ENCODE measurements at places on chromosomes 3 and 15.

DNA sequence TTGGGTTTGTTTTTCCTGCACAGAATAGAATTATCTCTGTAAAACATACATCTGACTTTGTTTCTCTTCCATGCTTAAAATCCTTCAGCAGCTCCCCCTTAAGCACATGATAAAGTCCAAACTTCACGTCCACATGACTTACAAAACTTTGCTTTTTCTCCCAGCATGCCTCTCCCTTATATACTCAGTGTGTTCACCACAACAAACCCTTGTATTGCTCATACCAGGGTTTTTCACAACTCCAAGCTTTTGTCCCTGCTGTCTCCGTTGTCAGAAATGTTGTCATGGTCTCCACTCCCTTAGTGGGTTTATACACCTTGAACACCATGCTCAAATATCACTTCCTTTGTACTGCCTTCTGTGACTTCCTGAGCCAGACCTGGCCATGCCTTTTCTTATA lies 91.1 kb upstream of the MITF start:
- DNase-seq, result no peak

GRCh38 chr15:60569596-60569995 lies 90.7 kb upstream of the ICE2 start:
- DNase-seq, result no peak

DNA sequence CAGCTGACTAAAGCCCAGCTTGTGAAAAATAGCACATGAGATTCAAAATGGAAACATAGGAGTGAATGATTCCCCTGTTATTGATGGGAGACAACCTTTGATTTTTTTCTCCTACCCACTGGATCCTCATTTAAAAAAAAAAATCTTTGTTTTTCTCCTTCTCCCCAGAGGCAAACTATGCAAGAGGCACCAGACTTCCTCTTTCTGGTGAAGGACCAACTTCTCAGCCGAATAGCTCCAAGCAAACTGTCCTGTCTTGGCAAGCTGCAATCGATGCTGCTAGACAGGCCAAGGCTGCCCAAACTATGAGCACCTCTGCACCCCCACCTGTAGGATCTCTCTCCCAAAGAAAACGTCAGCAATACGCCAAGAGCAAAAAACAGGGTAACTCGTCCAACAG lies 2.6 kb downstream of the CACNA1D start:
- no peak for DNase-seq

GRCh38 chr15:52283281-52283680 lies 12.3 kb downstream of the MYO5C start:
- DNase-seq, result no peak

DNA sequence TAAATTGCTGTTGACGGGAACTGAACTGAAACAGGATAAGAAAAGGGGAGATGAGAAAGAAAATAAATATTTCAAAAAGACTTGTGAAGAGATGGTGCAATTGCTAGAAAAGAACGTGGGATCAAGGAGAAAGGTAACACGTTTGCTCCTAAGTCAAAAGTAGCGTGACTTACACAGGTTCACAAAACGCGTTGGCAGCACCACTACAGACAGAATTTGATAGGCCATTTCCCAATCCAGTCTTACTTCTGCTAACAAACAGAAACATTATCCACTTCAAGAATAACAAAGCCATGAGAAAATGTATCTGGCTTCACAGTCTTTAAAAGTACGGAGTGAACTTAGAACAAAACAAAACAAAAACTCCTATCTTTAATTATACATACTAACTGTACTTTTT lies 75.5 kb downstream of the DPH6 start:
- no peak for DNase-seq

DNA sequence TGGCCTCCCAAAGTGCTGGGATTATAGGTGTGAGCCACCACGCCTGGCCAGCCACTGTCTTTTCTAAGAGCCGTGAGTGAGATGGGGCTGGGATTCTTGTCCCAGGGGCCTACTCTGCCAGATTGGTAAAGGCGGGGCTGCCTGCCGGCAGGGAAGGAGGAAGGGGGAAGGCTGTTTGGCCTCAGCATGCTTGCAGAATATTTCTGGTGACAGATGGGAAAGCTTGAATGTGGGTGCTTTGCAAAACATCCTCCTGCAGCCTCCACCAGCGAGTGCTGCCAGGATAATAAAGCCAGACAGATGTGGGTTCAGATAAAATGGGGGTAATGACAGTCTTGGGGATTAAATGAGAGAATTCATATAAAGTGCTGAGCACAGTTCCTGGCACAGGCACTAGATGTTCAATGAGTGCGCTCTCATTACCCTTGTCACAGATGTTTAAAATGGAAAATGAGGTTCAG lies 19.8 kb upstream of the ACOX2 start:
- no peak for DNase-seq

- no peak for DNase-seq
Measured at GRCh38 chr3:72033666-72034428, 248.9 kb upstream of the PROK2 start.

DNA sequence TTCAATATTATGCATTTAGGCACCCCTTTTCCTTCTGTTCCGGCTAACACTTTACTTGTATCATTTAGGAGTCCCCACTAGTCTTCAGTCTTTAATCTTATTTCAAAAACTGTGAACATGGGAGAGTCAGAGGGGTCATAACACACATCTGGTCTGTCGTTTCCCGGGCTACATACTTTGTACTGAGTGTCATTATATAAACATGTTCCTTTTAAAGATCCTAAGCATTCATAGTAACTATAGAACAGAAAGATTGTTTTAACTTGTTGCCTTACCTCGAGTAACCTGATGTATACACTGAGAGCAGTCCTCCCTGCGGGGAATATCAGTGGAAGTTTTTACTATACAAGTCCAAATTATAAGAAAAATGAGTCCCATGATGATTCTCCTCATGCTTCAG lies 78.2 kb upstream of the VEPH1 start:
- DNase-seq, result no peak

DNA sequence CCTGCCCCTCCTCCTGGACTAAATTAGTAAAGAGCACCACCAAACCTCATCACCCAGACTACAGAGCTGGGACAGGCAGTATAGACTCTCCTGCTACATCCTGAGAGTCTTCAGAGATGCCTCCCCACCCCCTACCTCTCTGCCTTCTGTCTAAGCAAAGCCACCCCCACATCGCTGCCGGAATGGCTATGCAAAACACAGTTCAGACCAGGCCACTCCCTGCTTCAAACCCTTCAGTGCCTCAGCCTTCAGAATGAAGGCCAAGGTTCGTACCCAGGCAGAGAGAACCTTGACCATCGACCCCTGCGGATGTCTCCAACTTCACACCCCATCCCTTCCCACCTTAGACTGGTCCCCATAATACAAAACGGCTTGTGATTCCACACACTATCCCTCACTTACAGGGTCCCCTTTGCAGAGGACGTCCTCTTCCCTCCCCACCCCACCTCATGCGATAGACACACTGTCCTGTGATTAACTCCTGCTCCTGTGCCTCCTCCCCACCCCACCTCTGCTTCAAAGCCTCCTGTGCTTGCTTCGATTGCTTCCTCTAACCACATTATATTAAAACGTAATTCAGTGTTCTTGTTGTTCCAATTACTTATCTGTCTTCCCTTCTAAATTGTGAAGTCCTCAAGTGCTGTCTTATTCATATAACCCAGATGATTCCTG lies 175.3 kb downstream of the UACA start:
- no peak for DNase-seq

DNA sequence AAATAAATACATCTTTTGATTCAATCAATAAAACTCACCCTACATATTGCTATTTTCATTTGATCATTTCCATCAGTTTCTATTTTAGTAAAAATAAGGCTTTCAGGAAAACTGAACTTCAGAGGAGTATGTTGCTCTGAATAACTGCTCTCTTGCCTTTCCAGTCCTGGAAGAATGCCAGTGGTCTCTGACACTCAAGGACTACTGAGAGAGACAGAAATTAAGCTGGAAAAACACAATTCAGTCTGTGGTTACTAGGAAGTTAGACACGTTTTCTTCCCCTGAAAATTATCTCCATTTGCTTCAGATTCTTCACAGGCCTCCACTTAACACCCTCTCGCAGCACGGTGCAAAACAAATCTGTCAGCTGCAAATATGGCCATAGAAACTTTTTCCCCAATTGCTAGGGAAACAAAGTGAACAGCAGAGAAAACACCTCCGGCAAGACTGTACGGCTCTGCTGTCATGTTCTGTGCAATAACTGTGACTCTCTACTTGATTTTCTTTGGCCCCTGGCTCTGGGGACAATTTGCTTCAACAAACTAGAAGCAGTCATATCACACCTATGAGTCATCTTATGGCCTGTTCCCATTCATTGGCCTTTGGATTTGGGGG lies 353.0 kb downstream of the MAGI1 start:
- DNase-seq, result peak; percentile 11

DNA sequence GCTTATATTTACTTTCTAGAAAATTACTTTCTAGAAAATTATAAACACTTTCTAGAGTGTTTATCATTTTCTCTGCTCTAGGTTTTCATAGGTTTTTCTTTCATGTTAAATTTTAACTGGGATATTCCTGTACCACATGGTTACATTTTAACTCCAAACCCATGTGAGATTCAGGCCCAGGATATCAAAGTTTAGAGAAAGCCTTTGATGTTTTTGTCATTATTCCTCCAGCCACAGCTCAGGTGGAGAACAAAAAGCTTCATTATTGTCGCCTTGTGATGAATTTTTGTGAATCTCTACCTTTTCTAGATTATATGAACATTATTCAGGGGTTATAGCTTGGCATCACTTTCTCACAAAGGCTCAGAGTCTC lies 816.0 kb downstream of the SQOR start:
- DNase-seq, result no peak

DNA sequence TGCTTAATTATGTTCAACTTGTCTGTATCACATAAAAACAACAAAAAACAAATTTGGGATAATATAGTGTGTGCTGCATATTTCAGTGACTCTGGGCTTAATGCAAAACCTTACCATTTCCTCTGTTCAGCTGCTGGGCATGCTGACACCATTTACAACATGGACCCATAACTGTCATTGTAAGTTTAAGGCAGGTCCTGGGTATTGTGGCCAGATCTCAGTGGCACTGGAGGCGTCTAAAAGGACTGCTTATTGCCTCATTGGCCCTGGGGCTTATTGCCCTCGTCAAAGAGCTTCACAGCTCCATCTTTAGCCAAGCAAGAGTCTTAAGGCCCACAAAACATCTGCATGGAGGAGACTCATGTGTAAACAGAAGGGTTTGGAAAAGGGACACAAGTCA lies 390.2 kb downstream of the NR2F2 start:
- DNase-seq, result no peak

- DNase-seq, result no peak
Measured at GRCh38 chr15:99412082-99412481, 153.7 kb upstream of the MEF2A start.

GRCh38 chr3:107796791-107797190 lies 274.0 kb downstream of the BBX start:
- peak; percentile 74 for DNase-seq

- no peak for DNase-seq
Measured at GRCh38 chr15:25176616-25176923, 221.8 kb downstream of the SNRPN start.

DNA sequence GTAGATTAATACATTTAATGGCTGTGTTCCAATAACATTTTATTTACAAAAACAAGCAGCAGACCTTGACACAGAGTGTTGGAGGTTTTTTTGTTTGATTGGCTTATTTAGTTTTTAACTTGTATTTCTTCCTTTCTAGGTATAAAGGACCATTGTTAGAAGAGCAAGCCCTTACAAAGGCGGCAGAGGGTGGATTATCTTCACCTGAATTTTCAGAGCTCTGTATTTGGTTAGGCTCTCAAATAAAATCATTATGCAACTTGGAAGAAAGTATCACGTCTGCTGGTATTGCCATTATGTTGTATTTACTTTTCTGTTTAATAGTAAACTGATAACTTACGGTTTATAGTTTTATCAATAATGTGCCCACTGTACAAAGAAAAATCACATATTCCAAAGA lies 10.0 kb downstream of the FAM98B start:
- no peak for DNase-seq

DNA sequence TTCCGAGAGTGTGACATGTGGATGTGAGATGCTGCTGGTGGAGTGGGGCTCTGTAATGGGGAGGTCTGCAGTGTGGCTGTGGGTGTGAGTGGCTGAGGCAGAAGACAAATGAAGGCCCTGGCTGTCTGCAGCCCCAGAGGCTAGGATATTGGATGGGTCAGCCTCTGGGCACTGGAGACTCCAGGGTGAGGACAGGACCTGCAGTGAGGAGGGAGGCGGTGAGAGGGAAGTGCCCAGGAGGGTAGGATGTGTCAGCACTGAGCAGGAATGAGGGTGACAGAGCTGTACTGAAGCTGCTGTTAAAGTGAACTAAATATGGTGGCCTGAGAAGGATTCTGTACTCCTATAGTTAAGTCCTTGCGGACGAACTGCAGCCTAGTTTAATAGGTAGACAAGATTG lies 27.3 kb upstream of the PXYLP1 start:
- no peak for DNase-seq

DNA sequence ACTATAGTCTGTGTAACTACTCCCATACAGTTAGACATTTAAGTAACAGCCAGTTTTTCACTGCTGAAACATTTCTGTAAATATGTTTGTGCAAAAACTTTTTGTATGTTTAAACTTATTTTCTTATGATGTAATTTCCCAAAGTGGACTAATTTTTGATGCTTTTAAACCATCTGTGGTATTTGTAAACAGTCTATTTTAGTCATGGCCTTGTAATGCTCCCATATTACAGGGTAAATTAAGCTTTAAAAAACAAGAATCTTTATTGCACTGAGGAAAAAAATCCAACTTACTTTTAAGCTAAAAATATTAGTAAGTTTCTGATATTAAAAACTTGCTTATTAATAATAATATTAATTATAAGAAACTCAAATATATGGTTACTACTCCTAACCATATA lies 13.5 kb downstream of the CCDC14 start:
- DNase-seq, result no peak

GRCh38 chr3:111861391-111861790 lies 2.3 kb downstream of the PHLDB2 start:
- peak; percentile 34 for DNase-seq

DNA sequence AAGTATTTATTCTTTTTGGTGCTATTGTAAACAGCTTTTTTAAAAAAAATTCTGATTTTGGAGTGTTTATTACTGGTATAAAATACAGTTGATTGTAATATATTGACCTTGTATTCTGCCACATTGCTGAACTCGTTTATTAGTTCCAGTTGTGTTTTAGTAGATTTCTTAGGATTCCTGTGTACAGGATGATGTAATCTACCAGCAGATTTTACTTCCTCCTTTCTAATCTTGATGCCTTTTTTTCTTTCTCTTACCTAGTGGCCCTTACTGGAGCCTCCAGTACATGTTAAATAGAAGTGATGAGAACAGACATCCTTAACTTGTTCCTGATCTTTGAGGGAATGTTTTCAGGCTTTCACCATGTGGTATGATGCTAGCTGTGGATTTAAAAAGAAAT lies 70.4 kb upstream of the KY start:
- DNase-seq, result no peak

GRCh38 chr3:46187341-46187700 lies 20.8 kb downstream of the CCR1 start:
- DNase-seq, result no peak

DNA sequence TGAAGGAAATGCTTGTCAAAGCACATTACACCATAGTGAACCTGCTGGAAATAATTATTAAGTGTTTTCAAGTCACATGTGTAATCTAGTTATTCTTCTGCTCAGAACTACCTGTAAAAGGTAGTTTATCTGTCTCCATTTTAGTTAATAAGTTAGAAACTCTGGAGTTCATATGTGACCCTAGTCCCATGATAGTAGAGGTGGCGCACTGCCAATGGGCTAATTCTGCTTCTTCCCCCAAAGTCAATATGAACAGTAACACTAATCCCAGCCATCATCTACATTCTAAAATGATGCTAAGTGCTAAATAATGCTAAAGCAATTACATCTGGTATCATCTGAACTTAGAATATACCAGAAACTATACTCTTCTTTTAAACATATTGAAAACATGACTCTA lies 361.0 kb upstream of the NECTIN3 start:
- DNase-seq, result no peak

- DNase-seq, result no peak
Measured at GRCh38 chr3:36557021-36557707, 176.9 kb downstream of the STAC start.

All from M059J (cell line).